ENCODE measurements at places on chromosomes 6 and 20. TPM values are rescaled to one million over a fixed set of nuclear protein-coding genes. Genes with fewer than 3 reads are reported as not detected.

The TTK gene
- 0.70 TPM for total RNA-seq

The CCR6 gene
- not detected for total RNA-seq

The LAMP5 gene
- not detected for total RNA-seq

The SULF2 gene
- 20.0 TPM for total RNA-seq
